Natural killer cell treated with Interleukin-12 subunit alpha and Interleukin-12 subunit beta and Interleukin-15 and Interleukin-18, amount 100 ng/mL, for 72 hours (primary cell): ENCODE measurements at places on chromosomes 5 and 9. TPM values are rescaled to one million over a fixed set of nuclear protein-coding genes. Genes with fewer than 3 reads are reported as not detected.

The TAF11L11 gene
- total RNA-seq, result not detected

The BNC2 gene
- total RNA-seq, result 5.5 TPM

The VCAN gene
- total RNA-seq, result 0.57 TPM

The SLC12A2 gene
- total RNA-seq, result 26.1 TPM

The TSC1 gene
- total RNA-seq, result 37.8 TPM

The EGFLAM gene
- not detected for total RNA-seq

The SPINK6 gene
- not detected for total RNA-seq

The FAM81B gene
- total RNA-seq, result not detected

The OR1L4 gene
- total RNA-seq, result not detected

The PCDHGB4 gene
- 0.29 TPM for total RNA-seq

The FOXI1 gene
- total RNA-seq, result 0.64 TPM

The FOXD4 gene
- total RNA-seq, result 0.21 TPM

The ADAMTSL1 gene
- not detected for total RNA-seq

The ORM1 gene
- total RNA-seq, result not detected

The LRRC19 gene
- total RNA-seq, result not detected

The PALM2AKAP2 gene
- not detected for total RNA-seq

The SLC2A6 gene
- 42.3 TPM for total RNA-seq

The CFAP157 gene
- not detected for total RNA-seq

The TLX3 gene
- not detected for total RNA-seq

The TEX48 gene
- total RNA-seq, result not detected

The NR2F1 gene
- total RNA-seq, result not detected

The STKLD1 gene
- total RNA-seq, result not detected

The ADAMTS19 gene
- not detected for total RNA-seq

The KCNIP1 gene
- total RNA-seq, result not detected

The SHOC1 gene
- total RNA-seq, result not detected

The FBLL1 gene
- total RNA-seq, result 0.24 TPM

The DNAH5 gene
- not detected for total RNA-seq

The F12 gene
- total RNA-seq, result 0.45 TPM

The CDH6 gene
- total RNA-seq, result not detected

The PPP2R2B gene
- 20.0 TPM for total RNA-seq

The C7 gene
- total RNA-seq, result not detected

The PAPPA gene
- not detected for total RNA-seq

The LHX6 gene
- not detected for total RNA-seq

The ARSB gene
- 15.4 TPM for total RNA-seq

The SKP2 gene
- 75.9 TPM for total RNA-seq

The IFNA16 gene
- total RNA-seq, result not detected

The PCDHB11 gene
- total RNA-seq, result not detected

The LPAR1 gene
- total RNA-seq, result 0.21 TPM

The PARP8 gene
- 62.5 TPM for total RNA-seq
